Uterus (tissue), 4 donors: ENCODE measurements at places on chromosomes 6 and 20.

GRCh38 chr6:127148511-127148910 is 30.0 kb downstream of the RSPO3 start:
- no peak for DNase-seq

GRCh38 chr20:59603176-59603575 is 1.2 kb upstream of the PHACTR3 start:
- DNase-seq: no peak

GRCh38 chr20:32053648-32054047 is 1.6 kb downstream of the HCK start:
- DNase-seq: no peak

DNA sequence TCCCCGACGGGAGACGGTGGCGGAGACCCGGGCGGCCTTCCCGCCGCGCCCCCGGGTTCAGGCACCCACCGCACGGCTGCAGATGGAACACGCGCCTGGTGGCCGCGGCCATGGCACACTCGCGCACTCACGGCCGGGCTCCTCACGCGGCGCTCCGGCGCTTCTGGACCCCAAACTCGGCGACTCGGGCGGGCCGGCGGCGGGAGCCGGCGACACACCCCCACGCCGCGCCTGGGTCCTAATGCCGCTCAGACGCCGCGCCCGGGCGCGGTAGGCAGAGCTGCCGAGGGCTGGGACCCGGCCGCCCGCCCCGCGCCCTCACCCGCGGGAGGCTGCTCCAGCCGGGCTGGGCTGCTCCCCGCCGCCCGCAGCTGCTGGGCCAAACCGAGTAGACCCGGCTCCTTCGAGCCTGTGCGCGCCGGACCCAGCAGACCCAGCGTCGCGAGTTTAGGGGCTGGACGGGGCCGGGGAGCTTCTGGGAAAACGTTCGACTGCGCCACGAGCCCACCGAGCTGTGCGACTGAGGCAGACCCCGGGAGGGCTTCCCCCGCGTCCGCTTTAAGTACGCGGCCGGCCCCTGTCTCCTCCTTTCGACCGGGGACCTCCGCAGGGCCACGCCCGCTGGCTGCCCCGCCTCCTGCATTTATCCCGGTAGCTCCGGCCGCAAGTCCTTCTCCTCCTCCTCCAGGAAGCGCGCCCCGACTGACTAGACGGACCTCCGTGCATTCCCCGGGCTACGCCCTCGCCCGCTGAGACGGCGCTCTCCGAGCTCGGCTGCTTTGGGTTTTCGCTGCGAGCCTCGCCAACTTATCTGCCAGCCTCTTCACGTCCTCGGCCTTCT is at the start of gene SLC4A11:
Gene SLC4A11, minus strand, starts transcription at position 165 of the 841 bp plus-strand sequence. Its CDS starts 53 bp downstream, at position 112.
- DNase-seq: no peak

DNA sequence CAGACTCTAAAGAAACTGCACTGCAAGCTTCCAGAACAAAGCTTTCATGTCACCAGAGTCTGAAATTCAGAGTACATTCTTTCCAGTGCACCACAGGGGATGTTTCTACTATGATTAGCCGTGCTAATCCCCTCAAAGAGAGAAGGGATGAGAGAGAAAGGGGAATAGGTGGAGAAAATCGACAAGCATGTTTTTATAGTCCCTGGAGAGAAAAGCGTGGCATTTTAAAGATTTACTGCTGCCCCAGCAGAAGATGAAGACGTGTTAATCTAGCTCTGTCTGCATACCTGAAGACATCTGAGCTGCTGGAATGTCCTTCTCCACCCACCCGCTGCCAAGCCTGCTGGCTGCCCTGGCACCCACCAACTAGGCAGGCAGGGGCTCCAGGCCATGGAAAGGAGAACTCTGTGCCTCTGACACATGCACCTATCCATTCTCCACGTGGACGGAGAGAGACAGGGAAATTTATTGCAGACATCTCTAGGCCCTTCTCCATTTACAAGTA is 4.1 kb downstream of the MYLK4 start:
- no peak for DNase-seq

- DNase-seq: no peak
Measured at GRCh38 chr6:30158475-30159040, 2.5 kb downstream of the TRIM10 start.

- peak; percentile 22 for DNase-seq
Measured at GRCh38 chr6:32627831-32628230, 9.4 kb upstream of the HLA-DQA1 start.

DNA sequence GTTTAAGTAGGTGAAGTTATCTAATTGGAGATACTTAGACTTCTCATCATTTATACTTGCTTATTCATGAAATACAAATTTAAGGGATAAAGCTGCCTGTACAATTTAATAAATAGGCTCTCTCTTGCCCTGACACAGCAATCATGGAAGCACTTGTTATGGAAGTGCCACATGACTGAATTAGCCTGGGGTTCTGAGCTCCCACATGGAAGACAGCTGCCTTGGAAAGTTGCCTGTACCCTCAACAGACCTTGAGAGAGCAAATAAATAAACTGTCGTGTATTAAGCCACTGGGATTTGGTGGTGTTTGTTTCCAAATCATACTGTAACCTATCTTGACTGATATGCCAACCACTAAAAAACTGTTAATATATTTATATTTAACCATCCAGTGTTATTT is 87.0 kb upstream of the RSPO3 start:
- no peak for DNase-seq

GRCh38 chr6:128807577-128807976 is 75.4 kb upstream of the LAMA2 start:
- DNase-seq: no peak

- no peak for DNase-seq
Measured at GRCh38 chr20:62186887-62187866, 4.3 kb downstream of the MTG2 start.
